ENCODE measurements at places on chromosomes 2 and 18.
A peak's percentile ranks its signal among the peaks of the same experiment; 100 is the strongest.

- no peak for DNase-seq
Measured at GRCh38 chr2:219468410-219469185, 30.1 kb upstream of the GMPPA start.

GRCh38 chr18:24660956-24661355, 200.5 kb downstream of the HRH4 start:
- no peak for DNase-seq

DNA sequence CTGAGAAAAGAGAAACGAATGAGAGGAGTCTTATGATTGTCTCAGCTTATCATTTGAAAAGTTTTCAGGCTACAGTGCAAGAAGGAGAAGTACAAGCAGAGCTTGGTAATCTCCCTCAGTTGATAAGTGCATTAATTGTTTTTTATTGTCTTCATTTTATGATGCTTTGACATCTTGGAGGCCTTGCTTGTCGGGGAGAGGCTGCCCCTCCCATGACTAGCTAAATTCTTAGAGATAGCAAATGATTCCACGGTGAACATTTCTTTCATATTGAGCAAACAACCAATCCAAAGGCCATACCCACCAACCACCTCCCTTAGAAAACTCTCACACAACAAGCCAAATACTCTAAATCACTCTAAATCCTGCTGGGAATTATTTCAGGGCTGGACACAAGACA, 39.8 kb downstream of the GDF7 start:
- no peak for DNase-seq

DNA sequence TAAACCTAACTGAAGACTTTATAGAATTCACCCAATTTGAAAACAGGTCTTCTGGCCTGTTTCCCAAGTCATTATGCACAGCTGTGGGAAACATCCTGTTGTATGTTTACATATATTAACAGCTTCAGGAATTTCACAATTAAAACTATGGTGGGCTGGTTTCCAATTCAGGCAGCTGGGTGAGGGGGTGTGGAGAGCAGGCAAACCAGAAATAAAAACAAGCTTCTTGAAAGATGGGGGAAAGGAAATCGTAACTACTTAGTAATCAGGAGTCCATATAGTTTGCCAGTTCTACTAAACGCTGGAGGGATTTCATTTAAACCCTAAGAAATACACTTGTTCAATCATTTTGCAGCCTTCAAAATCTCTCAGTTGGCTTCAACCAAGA, 22.8 kb downstream of the ATP8B1 start:
- no peak for DNase-seq

DNA sequence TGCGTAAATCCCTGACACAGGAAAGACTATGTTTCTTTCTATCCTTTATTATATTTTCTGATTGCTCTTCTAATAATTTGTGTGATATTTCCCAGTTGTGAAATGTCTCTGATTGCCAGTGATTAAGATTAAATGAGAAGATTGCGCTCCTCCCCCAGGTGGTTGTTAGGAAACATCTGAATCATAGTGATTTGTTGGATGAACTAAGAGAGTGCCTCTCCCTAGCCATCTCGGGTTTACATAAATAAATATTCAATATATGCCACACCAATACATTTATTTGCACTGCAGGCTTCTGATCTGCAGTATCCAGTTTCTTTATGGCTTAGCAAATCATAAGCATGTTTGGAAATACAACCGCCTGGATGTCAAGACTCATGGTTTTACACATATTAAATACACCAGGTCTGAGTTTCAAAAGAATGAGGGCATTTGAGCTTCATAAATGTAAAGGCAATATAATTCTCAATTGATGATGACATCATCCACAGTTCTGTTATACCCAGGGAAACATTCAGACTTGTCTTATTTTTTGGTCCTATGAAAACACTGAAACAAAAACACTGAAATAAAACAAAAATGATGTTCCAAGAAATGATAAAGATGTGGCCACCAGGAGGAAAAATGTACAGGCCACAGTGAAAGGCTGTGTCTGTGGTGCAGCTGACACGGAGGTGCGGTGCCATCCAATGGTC, 826.7 kb upstream of the ACVR2A start:
- DNase-seq: no peak

- no peak for DNase-seq
Measured at GRCh38 chr2:206190689-206191088, 31.0 kb downstream of the EEF1B2 start.

- DNase-seq: no peak
Measured at GRCh38 chr2:88181511-88181910, 11.4 kb downstream of the THNSL2 start.

GRCh38 chr18:35241448-35241804, 592 bp downstream of the ZNF397 start:
- no peak for DNase-seq

- no peak for DNase-seq
Measured at GRCh38 chr2:151024696-151025251, 236.9 kb downstream of the RBM43 start.

DNA sequence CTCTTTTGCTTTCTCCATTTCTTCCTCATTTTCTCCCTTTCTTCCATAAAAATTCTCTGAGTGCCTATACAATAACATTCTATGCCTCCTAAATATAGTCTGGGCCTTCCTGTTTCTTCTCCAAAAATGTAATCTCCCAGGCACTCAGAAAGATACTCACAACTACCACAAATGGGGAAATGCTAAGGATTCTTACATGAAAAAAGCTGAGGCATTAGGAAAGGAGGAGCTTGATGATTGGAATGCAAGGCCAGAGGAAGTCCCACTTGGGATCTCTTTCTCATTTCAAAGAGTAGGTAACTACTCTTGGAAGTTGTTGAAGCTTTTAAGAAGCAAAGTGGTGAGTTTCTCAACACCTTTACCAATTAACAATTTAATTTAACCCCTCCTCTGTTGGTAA, 3.4 kb downstream of the VSNL1 start:
- DNase-seq: no peak

DNA sequence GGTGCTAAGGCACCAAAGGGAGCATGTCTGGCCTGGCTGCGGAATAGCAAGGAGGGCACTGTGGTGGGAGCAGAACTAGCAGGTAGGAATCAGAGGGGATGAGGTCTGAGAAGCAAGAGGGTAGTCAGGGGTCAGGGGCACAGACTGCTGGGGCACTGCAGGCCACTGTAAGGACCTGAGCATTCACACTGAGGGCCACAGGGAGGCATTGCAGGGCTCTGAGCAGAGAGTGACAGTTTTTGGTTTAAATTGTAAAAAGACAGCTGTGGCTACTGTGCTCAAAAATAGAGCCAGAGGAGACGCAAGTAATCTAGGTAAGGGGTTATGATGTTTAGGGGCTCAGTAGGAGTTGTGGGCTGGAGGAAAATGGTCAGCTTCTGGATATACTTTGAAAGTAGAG, 41.5 kb downstream of the ARHGAP25 start:
- no peak for DNase-seq

- DNase-seq: no peak
Measured at GRCh38 chr2:7736646-7737305, 819.6 kb downstream of the RNF144A start.

DNA sequence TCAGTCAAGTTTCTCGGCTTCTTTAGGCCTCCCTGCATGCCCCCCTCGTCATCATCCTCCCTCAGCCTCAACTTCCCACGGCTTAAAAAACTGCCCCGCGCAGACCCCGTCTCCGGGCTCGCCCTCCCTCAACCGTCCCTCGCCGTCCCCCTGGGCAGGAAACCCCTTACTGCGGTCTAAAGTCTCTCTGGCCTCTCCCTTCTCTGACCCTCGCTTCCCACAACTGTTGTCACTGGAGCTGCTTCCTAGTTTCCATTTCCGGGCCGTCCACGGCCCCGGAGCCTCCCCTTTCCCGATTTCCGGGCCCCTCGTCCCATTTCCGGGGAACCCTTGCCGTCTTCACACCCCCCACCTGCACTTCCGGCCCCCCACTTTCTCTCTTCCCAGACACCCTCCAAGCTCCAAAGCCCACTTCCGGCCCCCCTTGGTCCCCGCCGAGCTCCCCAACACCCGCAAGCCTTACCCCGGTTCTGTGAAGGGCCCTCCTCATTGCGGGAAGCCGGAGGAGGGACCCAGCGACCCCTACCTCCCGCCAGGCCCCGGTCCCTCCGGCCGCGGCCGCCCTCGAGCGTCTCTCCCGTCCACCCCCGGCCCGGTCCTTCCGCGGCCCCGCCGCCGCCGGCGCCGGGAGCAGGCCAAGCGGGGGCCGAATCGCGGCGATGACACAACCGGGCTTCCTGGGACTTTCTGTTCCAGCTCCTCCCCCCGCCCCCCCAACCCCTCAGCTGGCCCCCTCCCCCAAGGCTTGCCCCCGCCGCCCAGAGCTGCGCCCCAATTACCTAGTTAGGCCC, 513 bp downstream of the TRIP12 start:
- DNase-seq: peak; percentile 58

GRCh38 chr2:98242003-98242402, 104.3 kb upstream of the CNGA3 start:
- no peak for DNase-seq

DNA sequence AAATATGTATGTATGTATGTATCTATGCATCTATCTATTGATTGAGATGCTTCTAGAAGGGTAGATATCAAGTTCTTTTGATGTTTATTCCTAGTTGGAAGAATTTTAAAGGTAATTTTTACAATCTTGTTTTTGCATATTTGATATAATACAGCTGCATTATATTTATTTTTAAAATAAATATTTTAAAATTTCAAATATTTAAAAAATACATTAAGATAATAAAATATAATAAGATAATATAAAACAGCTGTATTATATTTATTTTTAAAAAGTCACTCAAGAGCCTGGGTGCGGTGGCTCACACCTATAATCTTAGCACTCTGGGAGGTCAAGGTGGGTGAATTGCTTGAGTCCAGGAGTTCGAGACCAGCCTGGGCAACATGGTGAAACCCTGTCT, 92.5 kb downstream of the LIPG start:
- DNase-seq: no peak

GRCh38 chr18:44514106-44514505, 166.6 kb upstream of the SETBP1 start:
- DNase-seq: no peak

- DNase-seq: no peak
Measured at GRCh38 chr2:218360453-218360852, 3.8 kb downstream of the CATIP start.

DNA sequence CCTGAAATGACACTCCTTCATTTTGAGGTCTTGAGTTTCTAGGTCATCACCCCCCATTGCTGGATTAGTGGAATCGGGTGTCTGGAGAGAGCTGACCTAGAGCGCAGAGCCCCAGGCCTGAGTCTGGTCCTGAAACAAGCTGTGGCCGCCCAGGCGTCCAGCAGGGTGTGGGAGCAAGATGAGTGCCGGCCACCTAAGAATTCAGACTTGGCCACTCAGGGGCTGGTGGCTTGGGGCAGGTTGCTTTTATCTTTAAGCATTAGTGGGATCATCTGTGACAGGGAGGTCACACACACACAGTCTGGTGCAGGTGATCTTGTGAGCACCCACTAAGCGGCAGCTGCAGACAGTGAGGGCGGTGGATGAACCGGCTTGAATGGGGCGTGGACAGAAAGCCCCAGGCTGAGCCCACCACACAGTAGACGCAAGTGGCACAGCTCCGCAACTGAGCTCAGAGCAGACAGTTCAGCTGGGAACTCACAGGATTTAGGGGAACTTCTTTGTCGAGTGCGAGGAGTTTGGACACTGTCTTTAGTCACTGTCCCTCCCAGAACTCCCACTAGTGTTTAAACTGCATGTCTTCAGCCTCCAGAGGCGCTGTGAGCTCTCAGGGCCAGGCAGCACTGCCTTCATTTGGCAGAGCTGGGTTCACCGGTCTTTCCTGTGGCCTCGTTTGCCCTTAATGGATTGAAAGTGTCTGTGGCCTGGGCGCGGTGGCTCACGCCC, 21.5 kb downstream of the ITGB1BP1 start:
- DNase-seq: no peak

- peak; percentile 67 for DNase-seq
Measured at GRCh38 chr18:3012136-3013023, 564 bp downstream of the LPIN2 start.

GRCh38 chr2:165675551-165675968, 118.5 kb downstream of the GALNT3 start:
- no peak for DNase-seq

DNA sequence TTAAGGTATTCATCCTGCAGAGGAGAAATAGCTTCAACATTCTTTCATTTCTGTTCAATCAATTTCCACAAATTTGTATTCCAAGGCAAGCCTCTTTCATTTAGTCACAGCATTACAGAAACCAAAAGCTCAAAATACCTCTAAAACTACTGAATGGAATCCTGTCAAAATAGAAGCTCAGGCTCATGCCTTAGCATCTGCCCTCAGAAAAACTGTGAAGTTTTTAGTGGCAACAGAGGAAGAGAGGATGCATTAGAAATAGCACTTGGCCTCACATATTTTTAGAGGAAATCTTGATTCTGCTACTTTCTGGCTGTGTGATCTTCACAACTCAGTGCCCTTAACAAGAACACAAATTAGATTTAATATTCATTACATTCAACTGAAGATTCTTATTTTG, 69.1 kb upstream of the GALNT13 start:
- DNase-seq: no peak

DNA sequence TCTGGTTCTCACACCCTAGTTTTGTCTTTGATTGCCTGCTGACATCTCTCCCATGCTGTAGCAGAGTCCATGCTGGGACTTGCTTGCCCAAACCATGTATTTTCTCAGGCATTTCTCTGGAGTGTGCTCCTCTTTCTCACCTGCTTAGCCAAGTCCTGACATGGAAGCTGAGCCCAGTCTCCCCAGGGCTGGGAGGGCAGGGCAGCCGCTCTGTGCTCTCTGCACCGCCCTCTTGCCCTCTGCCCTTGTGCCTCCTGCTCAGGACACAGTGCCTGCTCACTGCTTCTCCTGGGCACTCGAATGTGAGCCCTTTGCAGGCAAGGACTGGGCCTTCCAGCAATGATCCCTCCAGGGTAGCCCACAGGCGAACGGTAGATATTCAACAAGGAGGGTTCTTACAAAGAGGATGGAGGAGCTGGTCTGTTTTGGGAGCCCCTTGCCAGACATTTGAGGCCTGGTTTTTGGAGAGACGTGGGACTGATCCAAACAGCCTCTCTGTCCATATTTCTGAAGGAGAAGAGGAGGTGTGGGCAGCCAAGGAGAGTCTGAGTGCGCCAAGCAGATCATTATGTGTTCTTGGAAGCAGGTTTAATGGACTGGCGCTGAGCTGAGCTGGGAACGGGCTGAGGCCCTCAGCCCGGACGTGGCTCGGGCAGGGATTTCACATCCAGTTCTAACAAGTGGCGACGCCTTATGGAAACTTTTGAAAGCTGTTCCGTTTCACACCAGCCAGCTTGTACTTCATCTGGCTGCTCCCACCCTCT, 4.0 kb downstream of the SLC14A2 start:
- no peak for DNase-seq

GRCh38 chr2:232772531-232772930, 3.8 kb downstream of the KCNJ13 start:
- no peak for DNase-seq

GRCh38 chr2:9527995-9528787, 27.4 kb downstream of the ADAM17 start:
- DNase-seq: no peak

DNA sequence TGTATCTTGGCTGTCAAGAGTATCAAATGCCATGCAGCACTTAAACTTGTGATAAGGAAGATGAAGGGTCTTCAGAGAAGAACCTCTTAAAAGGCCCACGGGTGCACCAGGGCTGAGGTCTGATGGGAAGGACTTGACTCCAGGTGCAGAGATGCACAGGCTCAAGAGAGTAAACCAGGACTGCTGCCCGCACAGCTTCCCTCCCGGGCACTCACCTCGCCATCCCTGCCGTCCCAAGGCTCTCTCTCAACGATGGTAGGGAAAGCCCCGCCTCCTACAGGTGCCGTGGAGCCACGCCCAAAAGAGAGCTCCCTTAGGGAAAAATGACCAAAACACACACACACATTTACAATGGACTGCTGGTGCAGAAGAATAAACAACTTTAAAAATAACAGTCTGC, 27.9 kb downstream of the PDIA6 start:
- DNase-seq: no peak
